ENCODE measurements at places on chromosomes 11 and 22.

- DNase-seq: no peak
Observed at GRCh38 chr22:17119481-17120202, 1.5 kb downstream of the TMEM121B start.

GRCh38 chr11:19644316-19644715, 68.3 kb upstream of the NAV2 start:
- DNase-seq: no peak

DNA sequence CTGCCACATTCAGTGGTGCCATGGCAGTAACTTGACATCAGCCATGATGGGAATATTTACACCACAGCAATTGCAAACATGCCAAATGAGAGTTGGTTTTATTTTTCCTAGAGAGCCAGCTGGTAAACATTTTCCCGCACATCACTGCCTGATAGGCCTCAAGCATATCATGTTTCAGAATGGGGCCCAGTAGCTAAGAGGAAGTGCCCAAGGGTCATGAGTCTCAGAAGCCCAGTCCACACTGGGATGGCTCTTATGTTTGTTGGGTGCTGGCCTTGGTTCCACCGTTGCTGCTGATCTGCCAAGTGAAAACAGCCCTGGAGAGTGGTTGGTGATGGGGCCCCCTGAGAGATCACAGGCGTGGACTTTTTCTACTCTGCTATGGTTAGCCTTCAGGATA, 64.3 kb upstream of the NAV2 start:
- DNase-seq: no peak

GRCh38 chr11:9172389-9172788, 81.0 kb upstream of the SCUBE2 start:
- no peak for DNase-seq

DNA sequence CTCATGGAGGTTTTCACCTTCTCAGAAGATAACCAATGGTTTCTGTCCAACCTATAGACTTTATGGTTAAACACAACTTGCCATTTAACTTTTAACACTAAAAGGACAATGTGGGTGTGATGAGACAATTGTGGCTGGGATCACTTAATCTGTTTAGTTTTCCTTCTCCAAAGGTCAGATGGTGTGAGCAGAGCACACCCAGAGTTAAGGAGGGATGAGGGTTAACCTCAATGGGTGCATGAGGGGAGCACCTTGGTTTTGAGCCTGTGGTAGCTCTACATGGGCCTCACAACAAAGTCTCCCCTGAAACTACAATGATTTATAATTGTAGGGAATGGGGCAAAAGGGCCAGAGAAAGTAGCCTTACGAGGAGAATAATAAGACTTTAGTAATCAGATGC, 28.9 kb upstream of the CHRM4 start:
- no peak for DNase-seq

DNA sequence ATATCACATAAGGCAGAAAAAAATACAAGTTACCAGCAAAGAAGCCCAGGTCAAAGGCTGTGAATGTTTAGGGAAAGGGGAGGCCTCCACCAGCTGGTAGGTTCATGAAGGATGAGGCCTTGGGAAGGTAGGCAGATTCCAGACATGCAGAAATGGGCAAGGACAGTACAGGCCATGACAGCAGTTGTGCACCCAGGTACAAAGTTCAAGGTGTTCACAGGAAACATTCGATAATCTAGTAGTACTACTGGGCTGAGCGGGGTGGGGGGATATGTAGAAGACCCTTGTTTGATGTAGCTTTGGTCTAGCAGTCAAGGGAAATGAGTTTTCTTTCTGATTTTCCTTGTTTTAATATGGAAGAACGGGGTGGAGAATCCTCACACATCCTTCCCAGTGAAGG, 152.8 kb upstream of the RASSF10 start:
- DNase-seq: no peak

DNA sequence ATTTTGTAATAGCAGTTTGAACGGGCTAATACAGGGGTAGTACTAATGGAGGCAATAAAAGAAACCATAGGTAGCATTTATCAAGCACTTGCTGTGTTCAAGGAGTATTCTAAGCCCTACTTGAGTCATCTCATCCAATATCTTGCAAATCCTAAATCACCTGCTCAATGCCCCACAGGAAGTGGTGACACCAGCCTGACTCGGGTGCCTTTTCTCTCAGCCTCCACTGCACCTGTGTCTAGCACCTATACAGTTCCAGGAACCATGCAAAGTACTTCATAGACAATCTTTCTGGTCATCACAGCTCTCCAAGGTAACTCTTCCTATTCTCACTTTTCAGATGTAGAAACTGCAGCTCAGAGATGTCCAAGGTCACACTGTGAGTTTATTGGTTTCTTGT, 98.0 kb downstream of the PRR5L start:
- no peak for DNase-seq

DNA sequence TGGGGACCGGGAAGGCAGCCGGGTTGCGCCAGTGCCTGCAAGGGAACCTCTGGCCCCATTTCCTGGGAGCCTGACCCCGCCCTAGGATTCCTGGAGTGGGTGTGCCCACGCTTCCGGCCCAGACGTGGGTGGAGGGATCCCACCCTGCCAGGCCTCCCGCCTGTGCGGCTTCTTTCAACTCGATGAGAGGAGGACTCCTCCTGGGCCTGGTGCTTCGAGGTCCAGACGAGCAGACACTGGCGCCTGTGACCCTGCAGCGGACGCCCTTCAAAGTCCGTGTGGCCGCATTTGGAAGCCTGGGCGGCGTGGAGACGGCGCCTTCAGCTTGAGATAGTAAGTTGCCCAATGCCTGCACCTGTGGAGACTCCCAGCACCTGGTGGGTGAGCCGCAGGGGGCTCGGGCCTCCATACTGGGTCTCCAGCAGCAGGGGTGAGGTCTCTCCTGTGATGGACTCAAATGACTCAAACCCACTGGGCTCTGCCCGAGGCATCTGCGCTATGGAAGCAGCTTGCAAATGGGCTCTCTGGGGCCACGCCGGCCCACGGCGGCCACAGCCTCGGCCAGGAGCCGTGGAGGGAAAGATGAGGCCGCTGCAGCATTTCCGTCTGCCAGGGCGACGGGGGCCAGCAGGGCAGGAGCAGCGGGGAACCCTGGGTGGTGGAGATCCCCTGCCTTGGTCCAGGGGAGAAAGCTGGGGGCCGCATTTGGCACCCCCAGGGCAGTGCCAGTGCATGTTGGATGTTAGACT, 64.3 kb upstream of the PPARA start:
- DNase-seq: no peak

DNA sequence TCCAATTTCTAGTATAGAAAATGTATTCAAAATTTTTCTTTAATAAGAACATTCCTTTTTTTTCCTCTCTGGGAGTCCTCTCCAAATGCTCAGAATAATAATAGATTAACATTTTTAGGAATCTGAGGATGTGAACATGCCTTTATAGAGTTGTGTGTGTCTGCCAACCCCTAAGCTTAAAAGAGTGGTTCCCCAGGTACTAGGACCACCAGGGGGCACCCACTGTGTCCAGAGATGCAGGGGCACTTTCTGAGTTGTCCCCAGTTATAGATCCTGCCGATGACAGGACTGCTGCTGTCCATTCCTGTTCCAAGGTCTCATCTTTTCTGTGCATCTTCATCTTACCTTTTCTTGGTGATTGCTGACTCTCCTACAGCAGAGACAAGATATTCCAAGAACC, 27.0 kb upstream of the MICAL2 start:
- no peak for DNase-seq

GRCh38 chr11:36475192-36475591, 34.9 kb downstream of the TRAF6 start:
- DNase-seq: no peak

GRCh38 chr22:25672289-25673084, 69.5 kb upstream of the MYO18B start:
- no peak for DNase-seq

- no peak for DNase-seq
Observed at GRCh38 chr22:30170129-30170528, 76.4 kb downstream of the LIF start.

DNA sequence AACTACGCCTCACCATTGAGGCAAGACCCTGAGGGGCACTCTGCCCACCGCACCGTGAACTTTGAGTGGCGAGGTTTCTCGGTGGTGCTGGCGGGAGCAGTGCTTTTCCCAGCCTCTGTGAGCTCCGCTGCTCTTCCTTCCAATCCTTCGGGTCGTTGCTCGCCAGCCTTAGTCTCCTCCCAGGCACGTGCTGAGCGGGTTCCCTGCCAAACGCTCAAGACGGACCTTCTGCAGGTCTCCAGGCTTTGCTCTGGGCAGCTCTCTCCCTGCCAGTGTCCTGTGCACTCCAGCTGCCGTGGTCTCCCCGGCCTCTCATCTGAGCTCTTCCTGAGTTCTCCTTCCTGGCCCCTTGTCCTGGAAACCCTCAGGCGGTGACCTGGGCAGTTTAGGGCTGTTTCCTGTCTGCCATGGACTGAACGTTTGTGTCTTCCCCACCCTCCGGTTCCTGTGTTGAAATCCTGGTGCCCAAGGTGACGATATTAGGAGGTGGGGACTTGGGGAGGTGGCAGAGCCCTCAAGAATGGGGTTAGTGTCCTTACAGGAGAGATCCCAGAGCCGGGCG, 11.2 kb upstream of the MUC6 start:
- no peak for DNase-seq

GRCh38 chr11:126133901-126134300, 71.2 kb upstream of the CDON start:
- no peak for DNase-seq

DNA sequence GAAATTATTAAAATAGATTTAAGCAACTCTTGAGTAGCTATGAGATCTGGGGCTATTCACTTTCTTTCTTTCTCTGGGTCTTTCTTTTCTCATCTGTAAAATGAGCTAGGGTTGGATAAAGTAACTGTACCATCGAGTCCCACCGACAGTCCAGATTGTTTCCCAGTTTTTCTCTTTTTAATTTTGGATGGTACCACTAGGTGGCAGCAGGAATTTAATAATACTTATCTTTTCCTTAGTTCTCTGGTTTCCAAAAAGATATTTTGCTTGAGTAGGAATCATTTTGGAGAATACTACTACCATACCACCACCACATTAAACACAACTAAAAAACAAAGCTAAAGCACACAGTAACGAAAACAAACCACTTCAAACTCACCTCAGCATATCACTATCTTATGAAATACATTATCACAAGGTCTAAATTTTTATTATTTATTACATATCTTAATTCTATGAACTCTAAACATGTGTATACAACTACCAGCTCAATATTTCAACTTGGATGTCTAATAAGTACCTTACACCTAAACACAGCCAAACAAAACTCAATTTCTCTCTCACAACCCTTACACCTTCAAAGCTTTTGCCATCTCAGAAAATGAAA, 584.0 kb downstream of the KCNA4 start:
- no peak for DNase-seq

GRCh38 chr22:19341500-19341899, 50.0 kb upstream of the CLTCL1 start:
- DNase-seq: no peak

DNA sequence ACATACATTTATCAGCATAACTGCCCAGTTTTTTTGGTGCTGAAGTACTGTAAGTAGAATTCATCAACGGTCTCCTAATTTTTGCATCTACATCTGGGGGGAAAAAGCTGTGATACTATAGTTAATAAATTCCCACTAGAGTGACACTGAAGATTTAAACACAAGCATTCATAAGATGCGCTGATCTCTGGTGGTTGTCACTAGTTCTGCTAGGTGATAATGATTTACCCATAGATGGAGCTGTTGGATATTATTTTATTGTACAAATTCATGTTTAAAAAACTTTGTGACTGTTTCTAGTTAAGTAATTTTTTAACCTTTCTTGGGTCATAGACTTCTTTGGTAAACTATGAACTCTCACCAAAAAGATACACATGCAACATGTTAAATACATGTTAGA, 106.6 kb downstream of the EMSY start:
- no peak for DNase-seq

- no peak for DNase-seq
Observed at GRCh38 chr11:105588001-105588400, 21.9 kb upstream of the GRIA4 start.

- no peak for DNase-seq
Observed at GRCh38 chr11:103281301-103281700, 172.1 kb downstream of the DYNC2H1 start.

- no peak for DNase-seq
Observed at GRCh38 chr11:20474882-20475517, 87.5 kb downstream of the PRMT3 start.

DNA sequence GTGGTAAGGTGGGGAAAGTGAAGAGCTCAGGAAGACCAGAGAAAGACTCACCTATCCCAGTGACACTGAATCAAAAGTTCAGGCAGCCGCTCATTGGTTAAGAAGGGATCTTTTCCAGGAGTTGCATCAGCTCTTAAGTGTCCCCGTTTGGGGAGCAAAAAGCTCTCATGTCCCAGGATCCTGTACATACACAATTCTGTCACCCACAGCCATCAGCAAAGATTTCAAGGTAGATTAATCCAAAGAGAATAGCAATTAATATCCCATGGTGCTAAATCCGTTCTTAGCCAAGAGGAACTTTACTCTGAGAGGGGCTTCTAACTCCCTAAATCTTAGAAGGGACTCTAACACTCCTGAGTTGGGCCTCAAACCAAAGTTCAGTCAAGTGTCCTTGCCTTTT, 19.3 kb downstream of the FOLR3 start:
- DNase-seq: no peak

DNA sequence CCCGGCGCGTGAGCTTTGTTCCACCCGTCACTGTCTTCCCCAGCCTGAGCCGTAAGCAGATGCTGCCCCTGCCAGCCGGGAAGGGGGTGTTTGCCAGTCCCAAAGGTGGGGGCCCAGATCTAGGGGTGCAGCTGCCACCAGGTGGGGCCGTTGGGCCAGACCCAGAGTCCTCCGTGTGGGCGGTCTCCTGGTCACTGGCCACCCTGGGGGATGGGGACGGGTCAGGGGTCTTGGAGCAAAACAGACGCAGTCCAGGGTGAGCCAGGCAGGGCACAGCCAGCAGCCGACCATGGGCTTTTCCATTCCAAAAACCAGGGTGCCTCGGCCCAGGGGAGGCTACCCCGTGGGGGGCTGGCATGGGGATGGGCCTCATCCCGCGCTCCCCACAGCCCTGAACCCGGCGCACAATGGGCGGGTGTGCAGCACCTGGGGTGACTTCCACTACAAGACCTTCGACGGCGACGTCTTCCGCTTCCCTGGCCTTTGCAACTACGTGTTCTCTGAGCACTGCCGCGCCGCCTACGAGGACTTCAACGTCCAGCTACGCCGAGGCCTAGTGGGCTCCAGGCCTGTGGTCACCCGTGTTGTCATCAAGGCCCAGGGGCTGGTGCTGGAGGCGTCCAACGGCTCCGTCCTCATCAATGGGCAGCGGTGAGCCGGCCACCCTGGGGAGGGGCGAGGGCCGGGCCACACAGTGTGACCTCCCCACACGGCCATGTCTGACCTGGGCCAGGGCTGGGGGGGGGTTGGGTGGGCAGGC, 3.5 kb downstream of the MUC5B start:
- DNase-seq: no peak

GRCh38 chr22:23970816-23971486, 3.3 kb downstream of the DDT start:
- DNase-seq: no peak

- DNase-seq: no peak
Observed at GRCh38 chr11:117908109-117908895, 20.9 kb downstream of the TMPRSS13 start.
